Mucosa of descending colon (tissue), 3 donors: ENCODE measurements at places on chromosomes 2 and 18. TPM values are rescaled to one million over a fixed set of nuclear protein-coding genes. Genes with fewer than 3 reads are reported as not detected.

Gene RAD51AP2
- total RNA-seq = not detected

DNA sequence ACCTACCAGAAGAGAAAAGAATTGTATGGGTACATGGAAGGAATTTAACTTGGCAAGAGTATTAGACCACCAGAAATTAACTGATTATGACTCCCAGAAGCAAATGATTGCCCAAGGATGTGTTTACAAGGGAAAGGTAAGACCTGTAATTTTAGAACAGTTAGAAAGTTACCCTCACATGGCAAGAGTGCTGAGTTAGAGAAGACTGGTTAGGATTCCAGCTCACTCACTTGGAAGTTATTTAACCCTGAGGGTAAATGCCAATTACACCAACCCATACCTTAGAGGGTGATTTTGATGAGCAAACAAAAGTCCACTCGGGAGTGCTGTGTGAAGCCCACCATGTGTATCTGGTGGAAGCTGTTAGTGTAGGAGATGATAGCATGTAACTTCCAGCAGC lies 170.2 kb downstream of the TPGS2 start:
- no peak for DNase-seq

GRCh38 chr2:40095000-40095399 lies 315.9 kb upstream of the THUMPD2 start:
- no peak for DNase-seq

GRCh38 chr18:2654928-2655177 lies 673 bp upstream of the SMCHD1 start:
- no peak for DNase-seq

GRCh38 chr2:28166956-28167355 lies 225.7 kb upstream of the FOSL2 start:
- no peak for DNase-seq

- DNase-seq = no peak
Measured at GRCh38 chr2:48738806-48739205, 16.7 kb downstream of the LHCGR start.

- no peak for DNase-seq
Measured at GRCh38 chr2:95383635-95384027, 18.9 kb upstream of the FAHD2A start.

GRCh38 chr2:127585270-127585807 lies 49.9 kb downstream of the MYO7B start:
- no peak for DNase-seq
